ENCODE measurements at places on chromosomes 6 and 20. TPM values are rescaled to one million over a fixed set of nuclear protein-coding genes. Genes with fewer than 3 reads are reported as not detected.

DNA sequence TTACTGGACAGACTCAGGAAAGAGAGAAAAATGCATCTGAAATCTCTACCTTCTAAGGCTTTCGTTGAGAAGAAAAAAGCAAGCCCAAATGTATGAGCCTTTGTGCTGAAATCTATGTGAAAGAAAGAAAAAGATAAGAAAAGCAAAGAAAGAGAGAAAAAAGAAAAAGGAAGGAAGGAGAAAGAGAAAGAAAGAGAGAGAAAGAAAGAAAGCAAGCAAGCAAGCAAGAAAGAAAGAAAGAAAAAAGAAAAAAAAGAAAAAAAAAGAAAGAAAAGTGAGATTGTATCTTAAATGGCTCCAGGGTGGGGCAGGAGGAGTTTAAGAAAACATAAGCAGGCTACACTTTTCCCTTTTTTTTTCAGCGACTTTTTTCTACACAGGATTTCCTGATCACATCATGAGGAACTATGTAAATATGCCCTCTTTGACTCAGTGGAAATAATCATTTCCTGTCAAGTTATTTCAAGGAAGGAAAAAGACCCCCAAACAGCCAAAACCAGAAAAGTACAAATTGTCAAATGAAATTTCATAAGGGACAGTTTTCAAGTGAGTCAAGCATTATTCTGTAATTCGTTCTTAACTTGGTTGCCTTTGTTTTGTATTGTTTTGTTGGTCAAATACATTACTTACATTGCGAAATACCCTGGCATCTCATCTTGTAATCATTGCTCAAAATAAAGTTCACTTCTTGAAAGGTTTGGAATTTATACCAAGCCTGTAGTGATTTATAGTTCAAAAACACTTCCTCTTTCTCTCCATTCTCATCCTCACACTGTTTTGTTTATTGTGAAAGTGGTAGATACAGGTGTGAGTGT lies 79.5 kb upstream of the RNF217 start:
- H3K4me3 ChIP-seq, result no peak overlapping the region
- H3K27me3 ChIP-seq, result peaks cover 2% of the 10 kb centered on the region
- H3K27ac ChIP-seq, result no peak overlapping the region
- DNase-seq, result no peak

Gene NRM
- total RNA-seq, result 31.6 TPM

DNA sequence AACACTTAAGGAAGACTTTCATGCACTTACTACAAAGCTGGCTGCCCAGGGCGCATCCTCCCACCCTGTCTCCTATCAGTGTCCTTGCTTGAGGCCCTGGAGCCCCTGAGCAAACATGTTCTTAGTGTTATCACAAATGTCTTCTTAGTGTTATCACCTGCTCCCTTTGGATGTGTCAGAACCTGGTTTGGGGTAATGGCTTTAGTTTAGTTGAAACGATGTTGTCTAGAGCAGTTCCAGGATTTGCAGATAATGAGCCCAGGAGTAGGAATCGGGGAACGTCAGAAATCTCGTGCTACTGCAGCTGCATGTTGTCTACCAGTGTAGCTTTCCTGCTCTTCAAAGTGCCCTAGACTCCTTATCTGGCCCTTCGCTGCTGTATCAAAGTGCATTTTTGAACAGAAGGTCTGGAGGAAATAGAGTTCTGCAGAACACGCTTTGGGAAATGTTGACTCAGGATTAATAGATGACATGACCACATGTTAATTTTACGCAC lies 69.6 kb downstream of the PHACTR2 start:
- no peak overlapping the region for H3K27ac ChIP-seq
- H3K27me3 ChIP-seq, result no peaks in the 10 kb centered on the region
- peaks cover 5% of the 10 kb centered on the region for H3K4me1 ChIP-seq
- no peak overlapping the region for H3K4me3 ChIP-seq
- peaks cover 1% of the 10 kb centered on the region for H3K36me3 ChIP-seq

Gene ENTPD6
- 48.5 TPM for total RNA-seq

DNA sequence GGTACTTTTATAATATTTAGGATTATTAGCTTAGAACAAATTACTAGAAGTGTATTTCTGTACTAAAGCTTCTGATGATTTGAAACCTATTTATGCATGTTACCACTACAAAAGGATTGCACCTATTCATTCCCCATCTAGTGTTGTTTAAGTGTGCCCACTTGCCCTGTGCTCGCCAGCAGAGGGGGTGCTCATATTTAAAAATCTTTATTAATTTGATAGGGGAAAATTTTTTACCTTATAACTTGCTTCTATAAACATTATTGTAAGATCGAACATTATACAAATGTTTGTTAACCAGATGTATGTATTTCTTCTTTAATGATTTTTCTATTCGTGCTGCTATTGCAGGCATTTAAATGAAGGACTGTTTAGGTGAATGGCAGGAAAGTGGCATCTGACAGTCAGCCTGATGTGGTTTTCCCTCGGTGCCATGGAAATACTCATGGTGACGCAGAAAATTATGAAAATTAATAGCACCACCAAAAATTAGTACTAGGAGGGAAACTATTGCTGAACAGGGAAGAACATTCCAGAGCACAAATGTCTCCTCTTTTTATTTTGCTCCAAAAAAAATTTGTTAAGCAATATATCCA lies 44.1 kb upstream of the FNDC1 start:
- no peaks in the 10 kb centered on the region for H3K36me3 ChIP-seq
- no peak overlapping the region for H3K27ac ChIP-seq
- no peak overlapping the region for H3K4me3 ChIP-seq
- H3K4me1 ChIP-seq, result no peaks in the 10 kb centered on the region
- no peak for DNase-seq

DNA sequence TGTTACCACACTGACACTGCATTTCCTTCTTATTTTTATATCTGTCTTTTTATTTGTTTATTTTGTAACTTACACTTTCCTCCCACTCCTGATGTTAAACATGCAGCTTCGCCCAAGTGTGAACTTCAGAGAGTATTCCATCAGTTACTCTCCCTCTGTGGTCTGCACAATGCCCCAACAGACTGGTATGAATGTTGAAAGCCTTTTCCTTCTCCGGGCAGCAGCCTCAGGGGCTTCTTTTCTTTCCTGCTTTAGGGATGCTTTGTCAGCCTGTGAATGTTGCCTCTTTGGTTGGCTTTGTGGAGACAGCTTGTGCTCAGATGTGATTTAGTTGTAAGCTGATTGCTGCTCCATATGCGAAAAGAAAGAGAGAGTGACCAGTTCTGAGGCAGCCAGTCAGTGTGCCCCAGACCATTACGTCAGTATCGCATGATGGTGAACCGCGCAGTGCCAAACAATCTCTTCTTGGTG lies 44.0 kb downstream of the SMPDL3A start:
- no peak overlapping the region for H3K4me3 ChIP-seq
- peaks cover 4% of the 10 kb centered on the region for H3K27me3 ChIP-seq
- no peaks in the 10 kb centered on the region for H3K36me3 ChIP-seq
- H3K4me1 ChIP-seq, result no peaks in the 10 kb centered on the region

All from activated CD4-positive, alpha-beta memory T cell treated with anti-CD3 and anti-CD28 coated beads for 36 hours (primary cell).